ENCODE measurements at places on chromosomes 1 and 21. TPM values are rescaled to one million over a fixed set of nuclear protein-coding genes. Genes with fewer than 3 reads are reported as not detected.

Gene RAP1GAP
- 0.44 TPM for total RNA-seq

Gene INAVA
- 0.09 TPM for total RNA-seq

Gene MEGF6
- 10.8 TPM for total RNA-seq

Gene SYT6
- total RNA-seq: not detected

Gene RBM11
- total RNA-seq: 1.9 TPM

Gene TCHHL1
- not detected for total RNA-seq

Gene PLPPR5
- not detected for total RNA-seq

Gene PLA2G2F
- not detected for total RNA-seq

Gene RGS13
- 0.24 TPM for total RNA-seq

Gene LAD1
- total RNA-seq: not detected

Gene NTMT2
- not detected for total RNA-seq

Gene PKLR
- total RNA-seq: not detected

Gene SMIM12
- 79.1 TPM for total RNA-seq

Gene IL22RA1
- total RNA-seq: not detected

Gene OR2T35
- total RNA-seq: not detected

Gene ST6GALNAC5
- total RNA-seq: not detected

Gene BSDC1
- total RNA-seq: 37.6 TPM

Gene LCE1E
- total RNA-seq: not detected

Gene CTNNBIP1
- total RNA-seq: 9.1 TPM

Gene SLC6A17
- 0.07 TPM for total RNA-seq

Gene PDE4B
- total RNA-seq: 34.5 TPM

Gene PCBP3
- total RNA-seq: 0.31 TPM

Gene PDZK1
- not detected for total RNA-seq

Gene SELP
- total RNA-seq: 0.75 TPM
